Natural killer cell treated with Interleukin-12 subunit alpha and Interleukin-12 subunit beta and Interleukin-15 and Interleukin-18, amount 100 ng/mL, for 72 hours (primary cell): ENCODE measurements at places on chromosomes 7 and 10. TPM values are rescaled to one million over a fixed set of nuclear protein-coding genes. Genes with fewer than 3 reads are reported as not detected.

Gene CASP2
- total RNA-seq: 94.2 TPM

Gene INPP5A
- total RNA-seq: 18.6 TPM

Gene THAP5
- 23.5 TPM for total RNA-seq

Gene KCND2
- not detected for total RNA-seq

Gene CALML5
- total RNA-seq: not detected

DNA sequence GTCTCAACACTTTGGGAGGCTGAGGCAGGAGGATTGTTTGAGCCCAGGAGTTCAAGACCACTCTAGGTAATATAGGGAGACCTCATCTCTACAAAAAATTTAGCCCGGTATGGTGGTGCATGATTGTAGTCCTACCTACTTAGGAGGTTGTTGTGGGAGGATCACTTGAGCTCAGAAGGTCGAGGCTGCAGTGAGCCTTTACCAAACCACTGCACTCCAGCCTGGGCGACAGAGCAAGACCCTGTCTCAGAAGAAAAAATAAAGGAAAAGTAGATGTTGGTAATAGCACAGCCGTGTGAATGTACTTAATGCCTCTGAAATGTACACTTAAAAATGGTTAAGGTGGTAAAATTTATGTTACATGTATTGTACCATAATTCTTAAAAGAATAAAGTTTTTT, 25.3 kb downstream of the TIMM23 start:
- DNase-seq: no peak

DNA sequence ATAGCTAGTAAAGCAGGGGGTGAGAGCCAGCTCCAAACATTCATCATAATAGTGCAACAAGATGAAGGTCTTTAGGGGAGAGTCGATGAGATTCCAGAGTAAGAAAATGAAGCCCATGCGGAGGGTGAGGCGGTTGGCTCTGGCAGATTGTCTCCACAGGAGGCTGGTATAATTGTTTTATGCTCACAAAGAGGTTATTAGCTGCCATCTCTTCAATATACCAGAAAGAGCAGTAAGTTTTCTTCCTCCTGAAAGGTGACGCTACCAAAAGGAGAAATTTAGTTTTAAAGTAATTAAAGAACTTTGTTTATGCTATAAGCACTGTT, 59.2 kb upstream of the KCNIP2 start:
- DNase-seq: no peak

DNA sequence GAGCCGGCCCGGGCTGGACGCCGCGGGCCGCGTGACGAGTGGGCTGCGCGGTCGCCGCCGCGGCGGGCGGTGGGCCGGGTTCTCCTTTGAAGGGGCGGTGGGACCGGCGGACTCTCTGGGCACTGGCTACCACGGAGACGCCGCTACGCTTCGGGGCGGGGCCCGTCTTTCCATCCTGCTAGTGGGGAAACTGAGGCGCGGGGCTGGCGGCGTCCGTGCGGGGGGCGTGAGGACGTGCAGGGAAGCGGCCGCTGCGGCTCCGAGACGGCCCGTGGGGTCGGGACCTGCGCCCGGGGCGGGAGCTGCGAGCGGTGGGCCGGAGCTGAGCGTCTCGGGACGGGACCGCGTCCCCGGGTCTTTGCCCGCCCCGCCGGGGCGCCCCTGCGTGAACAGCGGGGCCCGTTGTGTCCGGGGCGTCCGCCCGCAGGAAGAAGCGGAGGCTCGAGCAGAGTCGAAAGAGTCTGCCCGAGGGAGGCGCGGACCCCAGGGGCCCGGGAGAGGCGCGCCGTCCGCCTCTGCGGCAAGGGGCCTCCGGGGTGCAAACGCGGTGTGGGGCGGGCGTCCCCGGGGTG, 548 bp upstream of the BNIP3 start:
- no peak for DNase-seq

GRCh38 chr7:88101769-88102168, 118.1 kb downstream of the SRI start:
- no peak for DNase-seq

DNA sequence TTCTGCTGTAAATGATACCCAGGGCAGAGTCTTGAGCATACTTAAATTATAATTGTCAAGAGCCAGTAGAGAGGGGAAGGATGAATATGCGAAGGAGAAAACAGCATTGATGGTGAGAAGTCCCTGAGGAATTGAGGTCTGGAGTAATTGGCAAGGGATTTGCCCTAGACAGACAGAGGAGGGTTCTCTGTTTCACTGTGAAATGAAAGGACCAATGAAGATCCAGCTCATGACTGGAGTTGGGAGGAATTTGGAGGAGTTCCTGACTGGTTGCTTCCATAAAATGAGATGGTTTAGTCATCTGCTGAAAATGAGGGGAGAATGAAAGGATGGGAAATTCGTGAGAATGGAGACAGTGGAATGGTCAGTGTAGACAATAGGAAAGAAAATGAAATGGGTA, 6.8 kb downstream of the PRPF18 start:
- no peak for DNase-seq

- no peak for DNase-seq
Observed at GRCh38 chr7:18760631-18761445, 265.3 kb downstream of the HDAC9 start.
